ENCODE measurements at places on chromosomes 16 and 17.

DNA sequence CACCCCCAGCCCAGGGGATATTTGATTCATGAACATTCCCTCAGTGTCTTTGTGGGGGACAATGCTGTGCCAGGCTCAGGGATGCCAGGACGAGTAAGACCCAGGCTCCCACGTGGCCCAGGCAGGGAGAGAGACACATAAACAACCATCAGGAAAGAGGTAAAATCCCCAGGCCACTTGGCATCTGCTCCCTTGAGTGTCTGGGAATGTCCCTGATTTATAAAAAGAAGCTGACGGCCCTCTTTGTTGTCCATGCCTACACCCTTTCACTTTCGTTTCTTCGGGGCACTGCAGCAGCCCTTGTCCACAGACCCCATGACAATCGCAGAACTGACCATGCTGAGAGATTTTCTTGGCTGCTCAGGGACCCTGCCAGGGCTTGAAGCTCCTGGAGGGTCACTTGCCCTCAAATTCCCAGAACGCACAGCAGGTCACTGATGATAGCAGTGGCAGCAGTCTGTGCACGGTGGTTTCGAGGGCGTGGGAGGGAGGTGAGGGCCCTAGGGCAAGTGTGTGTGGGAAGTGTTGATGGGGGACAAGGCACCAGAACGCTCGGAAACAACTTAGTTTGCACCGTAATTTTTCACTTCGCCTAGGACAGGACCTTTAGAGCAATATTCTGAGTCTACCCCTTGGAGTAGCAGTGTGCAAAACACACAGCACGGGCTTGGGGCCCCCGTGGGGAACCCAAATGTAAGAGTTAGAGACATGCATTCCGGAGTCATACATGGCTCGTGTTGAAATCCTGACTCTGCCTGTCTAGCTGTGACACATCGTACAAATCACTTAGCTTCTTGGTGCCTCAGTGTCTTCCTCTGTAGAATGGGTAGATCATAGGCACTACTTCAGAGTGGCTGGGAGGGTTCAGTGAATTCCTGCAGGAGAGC is 4.7 kb downstream of the NOD2 start:
- DNase-seq = no peak

DNA sequence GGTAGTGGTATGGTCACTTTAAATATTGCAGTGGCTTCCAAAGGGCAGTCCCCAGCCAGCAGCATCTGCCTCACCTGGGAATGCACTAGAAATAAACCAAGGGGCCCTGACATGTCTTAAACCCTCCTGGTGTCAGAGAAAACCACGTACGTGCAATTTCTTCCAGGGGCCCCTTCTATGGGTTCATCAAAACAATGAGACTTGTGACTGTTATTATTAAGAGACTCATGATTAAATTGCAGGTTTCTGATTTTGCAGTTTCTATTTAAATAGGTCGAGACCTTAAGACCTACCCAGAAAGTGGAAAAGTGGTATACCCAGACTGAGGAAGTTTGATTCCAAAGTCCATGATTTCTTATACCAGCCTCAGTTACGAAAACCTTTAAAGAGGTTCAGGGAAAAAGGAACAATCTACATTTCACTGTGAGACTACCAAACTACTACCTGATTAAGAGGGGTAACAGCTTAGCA is 746 bp upstream of the POLG2 start:
- DNase-seq = no peak

DNA sequence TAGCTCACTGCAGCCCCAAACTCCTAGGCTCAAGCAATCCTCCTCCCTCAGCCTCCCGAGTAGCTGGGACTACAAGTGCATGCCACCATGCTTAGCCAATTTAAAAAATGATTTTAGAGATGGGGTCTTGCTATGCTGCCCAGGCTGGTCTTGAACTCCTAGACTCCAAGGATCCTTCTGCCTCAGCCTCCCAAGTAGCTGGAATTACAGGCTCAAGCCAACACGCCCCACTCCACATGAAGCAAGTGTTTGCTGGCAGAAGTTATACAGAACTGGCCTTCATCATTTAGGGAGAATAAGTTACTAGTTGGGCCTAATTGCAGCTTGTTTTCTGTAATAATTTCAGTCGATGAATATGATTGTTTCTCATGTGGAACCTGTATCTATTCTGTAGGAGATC is 68.0 kb downstream of the SHISA6 start:
- DNase-seq = no peak

DNA sequence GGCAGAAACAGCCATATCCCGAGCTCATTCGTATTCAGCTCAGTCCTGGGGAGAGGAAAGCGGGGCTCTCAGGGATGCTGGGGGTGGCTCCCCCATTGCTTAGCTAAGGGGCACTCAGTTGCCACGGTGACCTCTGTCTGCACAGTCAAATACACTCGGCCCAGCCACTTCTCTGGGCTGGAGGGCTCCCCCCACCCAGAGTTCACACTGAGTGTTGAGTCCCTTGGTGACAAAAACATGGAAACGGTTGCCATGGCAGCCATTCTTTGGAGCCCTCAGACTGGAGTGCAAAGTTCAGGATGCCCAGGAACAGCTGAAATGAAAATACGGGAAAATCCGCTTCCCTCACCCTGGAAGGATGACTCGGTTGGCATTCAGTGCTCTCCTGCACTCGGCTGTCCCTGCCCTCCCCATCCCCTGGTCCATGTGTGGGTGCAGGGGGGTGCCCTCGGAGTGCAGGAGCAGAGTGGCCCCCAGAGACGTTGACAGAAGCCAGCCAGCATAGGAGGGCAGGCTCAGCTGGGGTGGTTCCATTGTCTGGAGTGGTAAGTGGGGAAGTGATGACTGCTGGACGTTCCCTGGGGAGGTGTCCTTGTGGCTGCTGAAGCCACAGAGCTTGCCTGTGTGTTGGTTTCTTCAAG is 216.5 kb downstream of the NTN1 start:
- DNase-seq = peak; percentile 15

- no peak for DNase-seq
Observed at GRCh38 chr17:55433629-55434422, 12.2 kb upstream of the MMD start.

DNA sequence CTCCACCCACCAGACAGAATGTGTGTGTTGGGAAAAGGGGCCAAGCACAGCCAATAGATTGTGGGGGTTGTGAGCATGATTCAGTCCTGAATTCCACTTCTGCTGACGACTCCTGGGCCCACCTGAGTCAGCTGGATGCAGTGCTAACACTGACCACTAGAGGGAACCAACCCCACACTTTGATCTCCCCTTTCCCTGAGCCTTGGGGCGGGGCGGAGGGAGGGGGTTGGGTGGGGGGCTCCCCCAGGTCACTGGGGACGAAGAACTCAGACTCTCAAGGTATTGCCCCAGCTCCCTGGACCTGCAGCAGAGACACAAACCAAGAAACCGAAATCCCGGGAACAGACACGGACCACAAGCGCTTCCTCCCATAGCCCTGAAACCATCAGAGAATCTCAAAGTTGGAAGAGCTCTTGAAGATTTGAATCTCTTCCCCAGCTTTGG is 621 bp upstream of the CSHL1 start:
- peak; percentile 11 for DNase-seq

DNA sequence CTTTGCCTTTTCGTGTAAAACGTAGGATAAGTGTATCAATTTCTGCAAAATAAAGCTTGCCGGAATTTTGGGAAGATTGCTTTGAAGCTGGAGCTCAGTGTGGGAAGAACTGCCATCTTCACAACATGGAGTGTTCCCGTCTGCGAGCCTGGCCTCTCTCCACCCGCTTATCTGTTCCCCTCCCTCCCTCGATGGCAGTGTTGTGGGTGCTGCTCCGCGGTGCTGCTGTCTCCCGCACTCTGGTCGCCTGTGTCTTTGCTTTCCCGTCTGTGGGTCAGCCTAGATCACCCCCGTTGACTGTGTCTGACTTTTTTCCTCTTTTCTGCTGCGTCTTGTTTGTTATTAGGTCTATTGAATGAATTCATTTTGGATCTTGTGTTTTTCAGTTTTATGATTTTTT is 17.0 kb downstream of the ACSF3 start:
- no peak for DNase-seq

DNA sequence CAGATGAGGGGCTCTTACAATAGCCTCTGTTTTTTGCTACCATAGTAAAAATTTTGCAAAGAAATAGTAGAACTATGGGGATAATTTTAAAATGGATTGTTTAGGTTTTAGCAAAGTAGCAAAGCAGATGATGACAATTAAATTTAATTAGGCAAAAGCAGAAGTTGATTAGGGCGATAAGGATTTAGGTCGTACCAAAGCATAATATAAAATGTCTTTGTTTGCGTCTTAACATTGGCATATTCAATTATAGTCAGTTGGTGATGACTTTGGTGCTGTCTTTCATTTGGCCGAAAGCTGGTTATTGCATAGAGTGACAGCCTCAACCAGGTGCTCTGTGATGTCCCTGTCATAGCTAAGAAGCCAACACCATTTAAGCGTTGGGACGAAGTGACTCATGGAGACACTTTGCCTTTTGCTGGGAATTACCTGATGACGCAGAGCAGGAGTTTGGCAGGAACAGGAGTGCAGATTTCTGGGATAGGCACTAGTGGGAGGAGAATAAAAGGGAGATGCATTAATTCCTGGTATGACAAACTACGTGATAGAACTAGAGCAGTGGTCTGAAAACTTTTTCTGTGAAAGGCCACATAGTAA is 38.3 kb downstream of the MAP2K6 start:
- no peak for DNase-seq

DNA sequence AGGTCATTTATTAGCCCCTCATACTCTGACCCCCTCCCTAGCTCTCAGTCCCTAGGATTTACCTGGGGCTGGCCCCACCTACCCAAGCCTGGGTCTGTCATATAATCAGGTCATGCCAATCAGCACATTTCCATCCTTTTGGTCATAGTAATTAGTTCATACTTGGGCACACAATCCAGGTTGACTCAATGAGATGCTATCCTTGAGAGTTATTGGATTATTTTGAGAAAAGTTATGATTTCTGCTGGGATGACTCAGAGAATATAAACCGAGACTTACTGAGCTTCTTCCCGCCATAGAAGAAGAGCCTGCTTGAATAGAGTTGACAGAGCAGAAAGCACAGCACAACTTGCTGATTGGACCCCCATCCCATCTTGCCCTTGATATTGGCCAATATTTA is 331.5 kb downstream of the CBLN1 start:
- DNase-seq = no peak

DNA sequence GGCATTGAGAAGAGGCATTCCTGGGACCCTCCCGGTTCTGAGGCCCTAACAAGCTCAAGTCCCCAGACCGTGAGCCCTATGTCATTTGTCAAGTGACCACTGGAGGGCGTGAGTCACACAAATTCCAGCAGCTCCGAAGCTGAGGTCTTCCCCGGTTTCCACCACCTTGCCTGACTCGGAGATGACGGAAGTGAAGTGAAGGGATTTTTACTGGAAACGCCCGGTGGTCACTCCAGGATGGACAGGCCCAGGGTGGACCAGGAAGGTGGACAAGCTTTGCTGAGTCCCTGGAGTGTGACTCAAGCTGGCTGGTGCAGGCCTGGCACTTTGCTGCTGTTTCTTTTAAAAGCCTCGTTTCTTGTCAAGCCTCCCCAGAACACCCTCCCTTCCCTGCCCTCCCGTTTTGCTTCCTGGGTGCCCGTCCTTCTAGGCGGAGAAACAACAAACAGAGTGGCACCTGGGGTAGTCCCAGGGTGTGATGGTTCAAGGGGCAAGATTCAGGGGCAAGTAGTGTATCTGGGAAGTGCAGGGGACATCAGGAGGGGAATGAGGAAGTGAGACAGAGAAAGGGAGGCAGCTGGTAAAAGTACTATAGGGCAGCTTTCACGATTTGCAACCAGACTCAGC is 5.3 kb upstream of the NOS2 start:
- DNase-seq = peak; percentile 68

DNA sequence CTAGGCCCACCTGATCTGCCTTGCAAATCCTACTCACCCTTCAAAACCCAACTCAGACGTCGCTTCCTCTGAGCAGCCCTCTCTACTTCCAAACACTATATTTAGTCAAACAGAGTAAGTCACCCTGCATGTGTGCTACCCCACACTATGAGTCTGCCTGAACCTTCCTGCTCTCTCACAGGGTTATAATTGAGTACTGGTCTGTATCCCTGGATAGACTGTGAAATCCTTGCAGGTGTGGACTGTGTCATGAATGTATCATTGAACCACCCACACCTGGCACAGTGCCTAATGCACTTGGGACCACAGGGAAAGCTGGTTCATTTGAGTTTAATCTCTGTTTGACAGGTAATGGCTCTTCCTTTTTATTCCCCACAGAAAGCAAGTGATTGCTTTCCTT is 3.4 kb downstream of the FBXO39 start:
- no peak for DNase-seq

- no peak for DNase-seq
Observed at GRCh38 chr16:18013863-18014262, 322.7 kb downstream of the NPIPA8 start.

DNA sequence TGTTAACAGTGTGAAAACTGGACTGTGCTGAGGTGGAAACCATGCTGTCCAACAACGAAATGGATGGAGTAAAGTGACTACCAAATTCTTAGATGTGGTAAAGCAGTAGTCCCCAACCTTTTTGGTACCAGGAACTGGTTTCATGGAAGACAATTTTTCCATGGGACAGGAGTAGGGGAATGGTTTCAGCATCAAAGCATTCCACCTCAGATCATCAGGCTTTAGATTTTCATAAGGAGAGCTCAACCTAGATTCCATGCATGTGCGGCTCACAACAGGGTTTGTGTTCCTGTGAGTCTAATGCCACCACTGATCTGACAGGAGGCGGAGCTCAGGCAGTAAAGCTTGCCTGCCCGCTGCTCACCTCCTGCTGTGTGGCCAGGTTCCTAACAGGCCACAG is 11.5 kb downstream of the SLX4 start:
- no peak for DNase-seq

GRCh38 chr17:72297326-72298115 is 176.7 kb downstream of the SOX9 start:
- no peak for DNase-seq

- no peak for DNase-seq
Observed at GRCh38 chr16:59274141-59274540, 540.0 kb upstream of the GOT2 start.

DNA sequence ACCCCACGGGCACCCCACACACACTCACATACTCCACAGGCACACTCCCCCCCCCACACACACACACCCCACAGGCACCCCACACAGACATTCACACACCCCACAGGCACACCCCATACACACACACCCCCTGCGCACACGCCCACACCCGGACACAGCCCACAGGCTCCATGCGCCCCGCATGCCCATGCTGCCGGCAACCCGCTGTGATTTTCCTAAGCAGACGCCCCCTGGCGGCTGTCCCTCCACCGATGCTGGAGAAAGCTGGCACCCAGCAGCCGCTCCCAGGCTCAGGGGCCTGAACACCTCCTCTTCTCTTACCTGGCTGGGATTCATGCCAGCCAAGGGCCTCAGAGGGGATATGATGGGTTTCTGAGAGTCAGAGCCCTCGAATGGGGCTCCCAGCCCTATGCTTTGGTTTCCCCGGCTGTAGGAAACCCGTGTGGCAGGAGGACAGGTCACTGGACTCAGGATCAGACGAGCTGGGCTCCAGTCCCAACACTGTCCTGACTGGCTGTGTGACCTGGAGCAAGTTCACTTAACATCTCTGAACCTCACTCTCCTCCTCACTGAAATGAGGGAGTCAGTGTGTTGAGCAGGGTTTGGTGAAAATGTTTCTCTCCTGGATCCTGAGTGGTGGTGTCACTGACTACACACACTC is 19.6 kb upstream of the TNFRSF13B start:
- peak; percentile 72 for DNase-seq

Measured in NCI-H1105 treated with DMSO at 0.1 percent for 48 hours (cell line).